ENCODE measurements at places on chromosomes 2 and 18. TPM values are rescaled to one million over a fixed set of nuclear protein-coding genes. Genes with fewer than 3 reads are reported as not detected.

- H3K27ac ChIP-seq = peak overlapping the region; percentile 62
- no peak for DNase-seq
- peak overlapping the region; percentile 26 for H3K4me3 ChIP-seq
- H3K36me3 ChIP-seq = no peaks in the 10 kb centered on the region
- H3K27me3 ChIP-seq = no peaks in the 10 kb centered on the region
- H3K4me1 ChIP-seq = peaks cover 18% of the 10 kb centered on the region
These were observed 31.7 kb downstream of the LPIN2 start for GRCh38 chr18:2981212-2981728.

The CLEC4F gene
- total RNA-seq = not detected

DNA sequence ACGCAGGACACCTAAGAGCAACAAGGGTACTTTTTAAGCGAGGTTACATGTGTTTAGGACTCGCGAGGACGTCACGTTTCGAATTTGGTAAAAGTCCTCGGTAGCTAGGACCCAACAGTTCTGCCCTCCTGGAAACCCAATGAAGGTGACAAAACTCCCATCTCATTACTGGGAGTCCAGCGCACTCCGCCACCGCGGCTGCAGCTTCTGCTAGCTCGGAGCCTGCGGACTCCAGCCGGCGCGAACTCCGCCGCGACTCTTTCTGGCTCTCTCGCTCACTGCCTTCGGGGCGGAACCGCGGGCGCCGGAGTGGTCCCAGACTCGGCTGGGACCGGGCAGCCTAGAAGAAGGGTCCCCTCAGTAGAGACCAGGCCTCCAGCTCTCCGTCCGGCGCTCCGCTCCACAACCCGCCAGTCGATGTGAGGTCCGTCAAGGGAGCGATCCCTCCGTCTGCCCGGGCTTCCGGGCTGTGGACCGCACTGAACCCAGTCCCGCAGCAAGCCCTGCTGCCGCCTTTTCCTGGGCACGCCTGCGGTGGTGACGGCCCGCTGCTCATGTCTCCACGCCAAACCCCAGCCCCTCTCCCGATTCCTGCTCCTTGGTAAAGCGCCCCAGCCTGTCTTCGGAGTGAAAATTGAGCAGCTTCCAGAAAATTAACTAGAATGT, 3.0 kb upstream of the OSR1 start:
- H3K4me1 ChIP-seq = peaks cover 7% of the 10 kb centered on the region
- DNase-seq = no peak
- no peak overlapping the region for H3K27ac ChIP-seq

GRCh38 chr2:1769703-1770422, 25.5 kb upstream of the PXDN start:
- H3K27me3 ChIP-seq = no peaks in the 10 kb centered on the region
- no peaks in the 10 kb centered on the region for H3K4me1 ChIP-seq
- no peak overlapping the region for H3K4me3 ChIP-seq
- H3K36me3 ChIP-seq = no peaks in the 10 kb centered on the region
- no peak overlapping the region for H3K27ac ChIP-seq

DNA sequence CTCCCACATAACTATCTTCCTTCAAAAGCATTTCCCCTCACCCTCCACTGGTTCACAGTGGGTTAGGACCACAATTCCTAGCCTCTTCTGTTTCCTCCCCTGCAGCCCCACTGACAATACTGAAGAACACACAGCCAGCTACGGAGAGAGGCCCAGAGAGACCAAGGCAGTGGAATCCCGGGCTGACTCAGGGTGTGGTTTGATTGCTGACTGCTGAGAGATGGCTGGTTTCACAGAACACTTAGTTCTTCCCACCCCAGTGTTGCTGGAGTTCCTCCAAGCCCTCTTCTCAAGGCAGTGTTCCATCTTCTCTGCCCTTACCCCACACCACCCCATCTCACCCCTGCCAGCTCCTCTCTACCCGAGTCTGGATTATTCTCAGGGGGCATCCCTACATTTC, 43.3 kb upstream of the ZFP36L2 start:
- no peaks in the 10 kb centered on the region for H3K27me3 ChIP-seq
- peak overlapping the region; percentile 74 for H3K27ac ChIP-seq
- peaks cover 12% of the 10 kb centered on the region for H3K4me1 ChIP-seq
- no peaks in the 10 kb centered on the region for H3K36me3 ChIP-seq
- H3K4me3 ChIP-seq = no peak overlapping the region
- peak; percentile 82 for DNase-seq

The CDH19 gene
- 0.13 TPM for total RNA-seq

The QPCT gene
- 4.1 TPM for total RNA-seq

Data from psoas muscle (tissue), 8 donors.